ENCODE measurements at places on chromosomes 11 and 22. TPM values are rescaled to one million over a fixed set of nuclear protein-coding genes. Genes with fewer than 3 reads are reported as not detected.

MMP12 gene
- 0.06 TPM for total RNA-seq

APOA5 gene
- total RNA-seq: not detected

TRIM51 gene
- total RNA-seq: not detected

OLFML1 gene
- not detected for total RNA-seq

BTBD10 gene
- total RNA-seq: 42.0 TPM

TMEM151A gene
- total RNA-seq: 3.6 TPM

FOLR2 gene
- not detected for total RNA-seq

SSH3 gene
- 20.9 TPM for total RNA-seq

C11orf21 gene
- not detected for total RNA-seq

RIBC2 gene
- total RNA-seq: 2.6 TPM

TMA7B gene
- total RNA-seq: not detected

TMPRSS4 gene
- not detected for total RNA-seq

MRPL11 gene
- total RNA-seq: 82.1 TPM

SERPING1 gene
- 0.62 TPM for total RNA-seq

CARNS1 gene
- total RNA-seq: 0.20 TPM

ZNF70 gene
- 0.75 TPM for total RNA-seq

CNTF gene
- 1.4 TPM for total RNA-seq

MS4A12 gene
- total RNA-seq: not detected

TTC36 gene
- not detected for total RNA-seq

ANGPTL5 gene
- 0.14 TPM for total RNA-seq

NPAS4 gene
- total RNA-seq: not detected

DKK3 gene
- 21.0 TPM for total RNA-seq

IRAG1 gene
- 0.06 TPM for total RNA-seq

ANO3 gene
- total RNA-seq: not detected

SLC1A2 gene
- total RNA-seq: 0.10 TPM

AMOTL1 gene
- total RNA-seq: 9.8 TPM

CLDN5 gene
- not detected for total RNA-seq

USP2 gene
- total RNA-seq: 0.77 TPM

TREH gene
- total RNA-seq: not detected

NRXN2 gene
- total RNA-seq: 0.32 TPM

RCOR2 gene
- total RNA-seq: 0.99 TPM

OR52N1 gene
- total RNA-seq: not detected

PHETA2 gene
- not detected for total RNA-seq

PEX26 gene
- total RNA-seq: 10.5 TPM

PRODH gene
- total RNA-seq: 1.3 TPM

ANKK1 gene
- total RNA-seq: not detected

FAM181B gene
- not detected for total RNA-seq

CREB3L1 gene
- total RNA-seq: 3.7 TPM

DEFB131B gene
- not detected for total RNA-seq

OR5P2 gene
- total RNA-seq: not detected

OSM gene
- not detected for total RNA-seq

HEPN1 gene
- total RNA-seq: not detected

RTN4RL2 gene
- total RNA-seq: 87.5 TPM
